ENCODE measurements at places on chromosomes 1 and 21.

DNA sequence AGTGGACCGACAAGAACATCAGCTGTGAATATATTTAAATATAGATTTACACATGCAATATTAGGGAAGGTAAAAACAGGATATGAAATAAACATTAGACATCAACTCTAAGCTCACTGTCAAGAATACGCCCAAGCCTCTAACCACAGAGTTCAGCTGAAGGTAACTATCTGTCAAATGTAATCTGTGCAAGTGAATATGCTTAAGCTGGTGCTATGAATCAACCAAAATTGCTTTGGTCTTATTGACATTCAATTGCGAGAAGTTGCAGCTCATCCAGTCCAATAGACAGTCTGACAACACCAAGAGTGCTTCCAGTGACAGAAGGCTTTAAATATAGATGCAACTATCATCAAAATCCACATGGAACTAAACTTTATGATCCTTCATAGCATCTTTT lies 32.3 kb downstream of the USH2A start:
- no peak for DNase-seq

- DNase-seq: no peak
Measured at GRCh38 chr1:99788896-99789295, 22.5 kb upstream of the FRRS1 start.

DNA sequence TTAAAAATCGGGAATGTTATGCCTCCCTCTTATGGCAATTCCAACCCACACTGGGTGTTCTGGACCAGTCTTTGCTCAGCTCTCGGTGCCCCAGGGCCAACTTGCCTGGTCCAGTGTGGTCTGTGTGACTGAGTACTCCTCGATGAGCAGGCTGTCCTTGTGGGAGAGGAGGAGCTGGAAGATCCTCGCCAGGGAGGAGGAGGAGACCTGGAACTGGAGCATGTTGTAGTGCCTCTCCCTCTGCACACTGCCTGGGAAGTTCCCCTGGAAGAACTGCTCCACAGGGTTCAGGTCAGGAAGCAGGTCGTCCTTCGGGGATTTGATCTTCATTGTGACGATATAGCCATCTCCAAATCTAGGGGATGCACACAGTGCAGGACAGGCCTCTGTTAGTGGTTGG lies 88.5 kb upstream of the GCLM start:
- DNase-seq: no peak

GRCh38 chr1:201911826-201912571 lies 23.3 kb downstream of the SHISA4 start:
- DNase-seq: no peak

GRCh38 chr21:29187944-29188343 lies 57.5 kb downstream of the MAP3K7CL start:
- DNase-seq: no peak

- no peak for DNase-seq
Measured at GRCh38 chr1:93683234-93683633, 1.6 kb upstream of the BCAR3 start.

DNA sequence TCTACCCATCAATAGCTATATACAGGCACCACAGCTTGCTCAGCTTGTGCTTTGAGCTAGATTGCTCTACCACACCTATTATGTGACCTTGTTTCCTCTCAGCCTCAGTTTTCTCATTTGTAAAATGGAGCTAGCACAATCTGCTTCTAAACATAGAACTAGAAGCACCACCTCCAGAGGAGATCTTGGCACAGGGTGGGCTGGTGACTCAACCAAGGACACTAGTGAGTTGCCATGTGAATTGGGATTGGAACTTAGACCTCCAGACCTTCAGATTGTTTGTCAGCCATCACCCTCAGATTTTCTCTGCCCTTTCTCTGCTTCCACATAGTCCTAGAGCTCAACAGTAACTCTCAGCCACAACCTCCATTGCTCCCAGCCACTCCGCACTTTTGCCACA lies 3.0 kb upstream of the MACO1 start:
- DNase-seq: no peak

DNA sequence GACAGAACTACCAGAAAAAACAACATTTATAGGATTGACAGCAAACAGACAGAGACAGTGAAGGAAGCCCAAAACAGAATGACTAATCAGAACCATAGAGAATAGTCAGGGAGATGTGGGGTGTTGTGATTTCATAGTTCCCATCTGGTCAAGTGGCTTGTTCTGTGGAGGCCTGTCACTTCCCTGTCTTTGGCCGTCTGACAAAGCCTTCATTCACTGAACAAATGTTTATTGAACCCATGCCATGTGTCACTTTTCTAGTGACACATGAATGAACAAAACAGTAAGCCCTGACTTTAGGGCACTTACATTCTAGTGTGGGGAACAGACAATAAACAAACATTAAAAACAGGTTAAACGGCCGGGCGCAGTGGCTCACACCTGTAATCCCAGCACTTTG lies 3.2 kb upstream of the SRRM1 start:
- DNase-seq: no peak

GRCh38 chr1:214461305-214461704 lies 90.1 kb downstream of the PTPN14 start:
- DNase-seq: no peak
